RPMI7951 (cell line): ENCODE measurements at places on chromosomes 11 and 22. TPM values are rescaled to one million over a fixed set of nuclear protein-coding genes. Genes with fewer than 3 reads are reported as not detected.

DNA sequence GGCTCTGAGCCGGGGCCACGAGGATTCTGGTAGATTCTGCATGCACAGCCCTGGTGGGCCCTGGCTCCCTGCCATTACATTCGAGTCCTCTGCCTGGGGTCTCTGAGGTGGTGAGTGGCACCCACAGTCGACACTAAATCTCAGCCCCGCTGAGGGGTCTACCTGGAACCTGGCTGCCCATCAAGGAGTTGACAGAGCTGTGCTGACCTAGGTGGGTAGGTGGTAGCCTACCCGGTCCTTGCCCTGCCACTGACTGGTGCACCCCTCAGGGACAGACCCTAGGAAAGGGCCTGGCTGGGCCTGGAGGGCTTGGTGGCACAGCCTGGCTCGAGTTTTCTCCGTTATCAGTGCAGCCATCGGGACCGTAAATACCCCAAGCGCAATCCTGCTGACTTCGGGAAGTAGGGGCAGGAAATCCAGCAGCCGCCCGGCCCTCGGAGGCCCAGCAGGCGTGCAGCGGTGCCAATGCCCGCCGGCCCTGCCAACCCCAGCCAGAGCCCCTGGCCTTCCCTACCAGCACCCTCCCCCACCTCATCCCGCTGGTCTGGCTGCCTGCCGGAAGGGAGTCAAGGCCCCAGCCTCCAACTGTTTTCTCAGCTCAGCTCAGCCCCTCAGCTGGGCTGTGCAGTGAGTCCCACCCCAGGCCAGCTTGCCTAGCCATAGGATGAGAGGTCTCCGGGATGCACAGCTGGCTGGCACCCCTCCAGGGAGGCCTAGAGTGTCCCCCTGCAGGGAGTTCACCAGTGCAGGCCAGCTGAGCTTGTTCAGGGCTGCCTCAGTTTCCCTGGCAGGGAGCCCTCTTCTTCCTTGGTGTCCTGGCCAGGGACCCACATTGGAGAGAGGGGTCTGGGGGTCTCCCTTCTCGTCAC lies 80.4 kb upstream of the KCNQ1OT1 start:
- no peak for DNase-seq

- DNase-seq: no peak
Observed at GRCh38 chr11:79406376-79406775, 34.5 kb downstream of the TENM4 start.

GRCh38 chr22:26435327-26436093 lies 6.5 kb downstream of the ASPHD2 start:
- DNase-seq: no peak

Gene YDJC
- total RNA-seq: 10.8 and 14.7 TPM in 2 replicates

Gene RAB39A
- 0.68 and 1.1 TPM in 2 replicates for total RNA-seq
